Pancreas (tissue), 10 donors: ENCODE measurements at places on chromosomes 5 and 9. TPM values are rescaled to one million over a fixed set of nuclear protein-coding genes. Genes with fewer than 3 reads are reported as not detected.

- no peaks in the 10 kb centered on the region for H3K27me3 ChIP-seq
- no peak for DNase-seq
- no peak overlapping the region for H3K4me3 ChIP-seq
- H3K27ac ChIP-seq: no peak overlapping the region
- H3K36me3 ChIP-seq: no peaks in the 10 kb centered on the region
- H3K4me1 ChIP-seq: no peaks in the 10 kb centered on the region
Measured at GRCh38 chr5:10489810-10490426, 48.2 kb downstream of the ROPN1L start.

- no peaks in the 10 kb centered on the region for H3K27me3 ChIP-seq
- no peak overlapping the region for H3K27ac ChIP-seq
- DNase-seq: no peak
- H3K4me3 ChIP-seq: no peak overlapping the region
- H3K36me3 ChIP-seq: no peaks in the 10 kb centered on the region
- H3K4me1 ChIP-seq: peaks cover 18% of the 10 kb centered on the region
Measured at GRCh38 chr5:96128204-96128864, 166.7 kb upstream of the ELL2 start.

DNA sequence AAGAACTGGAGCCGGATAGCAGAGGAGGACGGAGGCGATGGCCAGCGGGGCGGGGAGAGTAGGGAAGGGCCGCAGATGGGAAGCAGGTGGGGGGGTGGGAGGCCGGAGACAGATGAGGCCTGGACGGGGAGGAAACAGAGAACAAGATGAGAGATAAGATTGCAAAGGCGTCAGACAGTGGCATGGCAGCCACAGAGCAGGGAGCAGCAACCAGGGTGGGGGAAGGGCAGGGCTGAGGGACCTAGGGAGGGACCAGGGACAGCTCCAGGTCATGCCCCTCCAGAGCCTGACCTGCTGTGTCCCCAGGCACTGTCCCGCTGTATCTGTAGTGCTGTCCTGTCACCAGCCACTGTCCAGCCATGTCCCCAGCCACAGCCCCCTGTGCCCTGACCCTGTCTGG lies 49.6 kb upstream of the LMX1B start:
- no peaks in the 10 kb centered on the region for H3K4me1 ChIP-seq
- DNase-seq: no peak
- no peak overlapping the region for H3K4me3 ChIP-seq

DNA sequence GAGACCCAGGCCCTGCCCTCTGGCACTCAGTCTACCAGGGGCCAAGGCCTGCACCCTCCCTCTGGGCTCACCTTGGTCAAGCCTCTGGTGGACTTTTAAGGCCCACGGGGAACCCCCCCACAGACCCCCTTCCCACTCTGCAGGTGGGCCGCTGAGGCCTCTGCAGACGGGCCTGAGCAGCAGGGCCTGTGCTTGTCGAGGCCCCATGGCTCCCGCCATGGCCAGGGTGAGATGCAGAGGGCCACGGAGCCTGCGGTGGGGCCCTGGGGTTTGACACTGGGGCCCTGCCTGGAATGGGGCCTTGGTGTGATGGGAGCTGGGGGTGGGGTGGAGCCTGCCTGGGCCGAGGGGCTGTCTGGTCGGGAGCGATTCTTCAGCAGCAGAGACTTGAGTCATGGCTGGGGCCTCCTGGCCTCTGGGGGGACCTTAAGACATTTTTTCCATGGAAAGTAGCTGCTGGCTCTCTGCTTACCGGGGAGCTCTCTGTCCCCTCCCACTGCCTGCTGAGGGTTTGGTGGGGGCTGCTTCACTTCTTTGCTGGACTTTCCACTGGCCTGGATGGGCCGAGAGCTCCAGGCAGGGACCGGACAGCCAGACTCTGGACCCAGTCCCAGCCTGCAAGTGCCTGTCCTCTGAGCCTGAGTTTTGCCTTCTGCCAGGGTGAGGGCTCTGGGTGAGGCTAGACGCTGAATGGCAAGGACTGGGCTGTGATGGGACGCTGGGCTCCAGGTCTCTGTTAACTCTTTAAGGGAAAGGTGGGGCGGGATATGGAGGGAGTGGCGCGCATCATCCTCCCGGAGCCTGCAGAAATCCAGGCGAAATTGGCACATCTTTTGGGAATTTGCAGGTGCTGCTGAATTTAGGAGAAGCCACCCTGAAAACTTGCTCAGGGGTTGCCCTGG lies 132.2 kb downstream of the RXRA start:
- H3K36me3 ChIP-seq: no peaks in the 10 kb centered on the region
- no peak overlapping the region for H3K27ac ChIP-seq
- DNase-seq: no peak
- no peak overlapping the region for H3K4me3 ChIP-seq
- H3K4me1 ChIP-seq: no peaks in the 10 kb centered on the region

The ANKRD55 gene
- total RNA-seq: not detected

- H3K27me3 ChIP-seq: no peaks in the 10 kb centered on the region
- no peaks in the 10 kb centered on the region for H3K4me1 ChIP-seq
- no peak overlapping the region for H3K4me3 ChIP-seq
- DNase-seq: no peak
Measured at GRCh38 chr5:91224969-91225368, 158.1 kb downstream of the ARRDC3 start.

DNA sequence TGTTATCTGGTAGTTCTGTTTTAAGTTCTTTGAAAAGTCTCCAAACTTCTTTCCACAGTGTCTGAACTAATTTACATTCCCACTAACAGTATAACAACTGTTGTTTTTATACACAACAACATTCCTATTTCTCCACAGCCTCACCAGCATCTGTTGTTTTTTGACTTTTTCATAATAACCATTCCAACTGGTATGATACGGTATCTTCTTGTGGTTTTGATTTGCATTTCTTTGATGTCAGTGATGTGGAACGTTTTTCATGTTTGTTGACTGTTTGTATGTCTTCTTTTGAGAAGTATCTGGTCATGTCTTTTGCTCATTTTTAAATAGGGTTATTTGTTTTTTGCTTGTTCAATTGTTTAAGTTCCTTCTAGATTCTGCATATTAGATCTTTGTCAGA lies 12.6 kb upstream of the GRAMD2B start:
- no peaks in the 10 kb centered on the region for H3K27me3 ChIP-seq
- H3K4me3 ChIP-seq: no peak overlapping the region
- no peak for DNase-seq
- H3K27ac ChIP-seq: no peak overlapping the region

DNA sequence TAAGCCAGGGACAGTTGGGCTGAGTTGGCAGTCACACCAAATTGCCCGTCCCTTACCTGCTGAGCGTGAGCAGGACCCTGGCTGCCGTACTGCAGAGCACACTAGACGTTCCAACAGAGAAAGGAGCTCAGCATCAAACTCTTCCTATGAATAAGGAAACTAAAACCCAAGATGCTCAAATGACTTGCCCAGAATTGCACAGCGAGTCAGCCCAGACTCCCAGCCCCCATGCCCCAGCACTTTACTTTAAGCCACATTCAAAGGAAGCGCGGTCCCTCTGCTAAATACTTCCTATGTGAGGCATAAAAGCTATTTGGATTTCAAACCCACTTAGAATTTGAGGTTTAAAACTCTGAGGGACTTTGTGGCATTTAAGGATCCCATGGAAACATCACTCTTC lies 23.9 kb downstream of the PAX5 start:
- DNase-seq: no peak
- H3K27me3 ChIP-seq: peaks cover 4% of the 10 kb centered on the region
- H3K4me3 ChIP-seq: no peak overlapping the region

The MOB3B gene
- total RNA-seq: 4.6 TPM

The FBP2 gene
- total RNA-seq: 0.95 TPM
